ENCODE measurements at places on chromosomes 2 and 18. TPM values are rescaled to one million over a fixed set of nuclear protein-coding genes. Genes with fewer than 3 reads are reported as not detected.

- no peak for DNase-seq
These were observed 58.2 kb downstream of the COPS8 start for GRCh38 chr2:237143676-237144440.

GRCh38 chr2:18219676-18220075 is 340.8 kb downstream of the RDH14 start:
- DNase-seq = no peak

GRCh38 chr2:69766014-69766413 is 24.1 kb downstream of the ANXA4 start:
- no peak for DNase-seq

DNA sequence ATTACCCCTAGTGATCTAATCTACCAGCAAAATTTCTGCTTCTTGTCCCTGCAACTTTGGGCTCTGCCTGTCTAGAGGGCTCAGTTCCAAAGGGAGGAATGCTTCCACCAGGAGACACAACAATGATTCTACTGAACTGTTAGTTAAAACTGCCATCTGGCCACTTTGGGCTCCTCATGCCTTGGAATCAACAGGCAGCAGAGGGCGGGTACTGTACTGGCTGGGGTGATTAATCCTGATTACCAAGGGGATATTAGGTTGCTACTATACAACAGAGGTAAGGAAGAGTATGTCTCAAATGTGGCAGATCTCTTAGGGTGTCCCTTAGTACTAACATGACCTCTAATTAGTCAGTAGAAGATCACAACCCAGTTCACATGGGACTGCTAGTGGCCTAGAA is 21.4 kb downstream of the HADHA start:
- DNase-seq = no peak

GRCh38 chr18:23716966-23717365 is 27.7 kb downstream of the LAMA3 start:
- DNase-seq = no peak

- no peak for DNase-seq
These were observed 117.5 kb upstream of the TEX51 start for GRCh38 chr2:126781206-126781605.

DNA sequence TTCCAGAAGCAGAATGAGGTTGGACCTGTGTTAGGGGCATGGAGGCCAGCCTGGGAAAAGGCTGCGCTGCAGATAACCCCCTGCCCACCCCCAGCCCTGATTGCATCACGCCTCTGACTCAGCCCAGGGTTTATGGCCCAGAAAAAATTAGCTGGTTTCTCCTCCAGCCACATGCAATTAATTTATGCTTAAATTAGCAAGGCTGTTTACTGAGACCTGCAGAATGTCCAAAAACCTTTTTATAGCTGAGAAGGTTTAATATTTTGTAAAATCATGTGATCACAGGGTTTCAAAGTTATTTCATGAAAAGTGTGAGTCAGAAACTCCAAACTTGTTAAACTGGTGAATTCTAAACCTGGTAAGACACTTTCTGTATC is 123.1 kb upstream of the HDAC4 start:
- DNase-seq = no peak

GRCh38 chr18:62460851-62461300 is 61.9 kb upstream of the ZCCHC2 start:
- DNase-seq = no peak

The ZBTB7C gene
- 16.6 TPM for polyA plus RNA-seq

Data from renal cortex interstitium (tissue), 15 donors.